ENCODE measurements at places on chromosomes 6 and 20.

DNA sequence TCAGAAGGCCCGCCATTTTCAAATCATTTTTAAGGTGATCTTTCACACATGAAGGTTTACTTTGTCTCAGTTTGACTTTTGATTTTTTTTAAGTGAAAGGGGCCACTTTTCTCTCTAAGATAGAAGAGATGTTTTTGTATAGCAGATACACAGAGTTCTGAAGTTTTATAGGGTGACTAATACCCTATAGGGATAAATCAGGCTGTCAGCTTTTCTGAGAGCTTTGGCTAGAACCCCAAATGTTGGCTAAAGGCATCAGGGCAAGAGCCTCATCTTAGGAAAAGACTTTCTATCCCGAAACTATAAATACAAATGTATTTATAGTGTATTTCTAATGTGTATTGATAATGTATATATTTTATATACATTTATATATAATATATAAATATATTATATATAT is 181.4 kb downstream of the TBX18 start:
- DNase-seq, result peak; percentile 58

GRCh38 chr20:6784210-6784631 is 16.7 kb downstream of the BMP2 start:
- DNase-seq, result no peak

- DNase-seq, result peak; percentile 61
Measured at GRCh38 chr6:141463237-141463977, 669.3 kb upstream of the GJE1 start.

DNA sequence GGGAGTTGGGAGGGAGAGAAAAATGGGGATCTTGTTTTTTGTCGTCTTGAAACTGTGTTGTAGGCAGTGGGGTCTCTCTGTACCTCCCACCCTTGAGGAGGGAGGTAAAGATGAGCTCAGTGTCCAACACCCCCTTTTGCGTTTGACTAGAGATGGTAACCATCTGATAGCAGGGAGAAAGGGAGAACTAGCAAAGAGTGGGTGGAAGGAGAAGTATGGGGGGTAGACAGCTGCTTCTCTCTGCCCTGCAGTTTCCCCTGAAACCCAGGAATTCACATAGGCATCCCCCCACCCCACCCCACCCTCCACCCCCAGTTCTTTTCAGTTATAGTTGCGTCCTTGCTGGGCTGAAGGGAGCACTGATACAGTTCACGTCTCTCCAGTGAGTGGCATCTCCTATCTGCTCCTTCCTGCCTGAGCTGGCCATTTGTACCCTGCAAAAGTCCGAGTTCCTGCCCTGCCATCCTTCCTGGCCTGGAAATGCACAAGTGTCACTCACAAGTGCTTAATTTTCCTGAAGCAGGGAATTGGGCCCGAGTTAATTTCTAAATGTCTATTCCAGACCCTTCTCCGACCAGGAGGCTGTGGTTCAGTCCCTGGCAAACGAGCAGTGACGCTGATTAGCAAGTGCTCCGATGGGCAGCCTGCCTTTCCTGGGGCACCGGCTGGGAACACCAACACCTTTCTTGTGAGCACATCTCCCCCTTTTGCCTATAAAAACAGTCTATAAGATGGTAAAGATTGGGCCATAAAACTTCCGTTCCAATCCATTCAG is 1.5 kb downstream of the SIRPA start:
- no peak for DNase-seq

DNA sequence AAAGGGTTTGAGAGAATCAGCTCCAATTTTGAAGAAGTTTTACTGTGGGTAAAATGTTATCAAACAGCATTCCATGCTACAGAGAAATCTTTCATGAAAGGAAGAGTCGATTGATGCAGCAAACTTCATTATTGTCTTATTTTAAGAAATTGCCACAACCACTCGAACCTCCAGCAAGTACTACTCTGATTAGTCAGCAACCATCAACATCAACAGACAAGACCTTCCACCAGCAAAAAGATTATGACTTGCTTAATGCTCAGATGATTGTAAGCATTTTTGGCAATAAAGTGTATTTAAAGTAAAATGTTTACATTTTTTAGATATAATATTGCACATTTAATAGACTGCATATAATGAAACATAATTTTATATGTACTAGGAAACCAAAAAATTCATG is 87.5 kb downstream of the AKAP7 start:
- DNase-seq, result no peak

GRCh38 chr6:11414176-11414963 is 123.2 kb upstream of the TMEM170B start:
- DNase-seq, result no peak

GRCh38 chr20:57711311-57711712 is 1.5 kb upstream of the PMEPA1 start:
- DNase-seq, result no peak

DNA sequence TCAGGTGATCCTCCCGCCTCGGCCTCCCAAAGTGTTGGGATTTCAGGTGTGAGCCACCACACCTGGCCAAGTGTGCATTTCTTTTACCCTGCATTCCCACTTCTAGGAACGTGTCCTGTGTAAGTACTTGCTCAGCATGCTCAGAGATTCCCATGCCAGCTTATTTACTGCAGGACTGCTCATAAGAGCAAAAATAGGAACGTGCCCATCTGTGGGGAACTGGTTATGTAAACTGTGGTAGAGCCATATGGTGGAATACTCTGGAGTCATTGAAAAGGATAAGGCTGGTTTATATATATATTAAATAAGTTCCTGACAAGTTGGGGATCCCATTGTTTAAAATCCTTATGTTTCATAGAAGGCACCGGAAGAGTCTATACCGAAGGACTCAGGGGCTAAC is 38.2 kb upstream of the FANCE start:
- no peak for DNase-seq

GRCh38 chr6:24972311-24972958 is 36.7 kb upstream of the RIPOR2 start:
- peak; percentile 49 for DNase-seq

All from fibroblast of upper back skin (primary cell).